ENCODE measurements at places on chromosomes 4 and X.
A peak's percentile ranks its signal among the peaks of the same experiment; 100 is the strongest.

- DNase-seq = no peak
Observed at GRCh38 chrX:22575161-22575845, 302.6 kb downstream of the CBLL2 start.

GRCh38 chrX:21374163-21374993 lies at the start of gene CNKSR2:
Gene CNKSR2, plus strand, starts transcription at chrX:21374418. Its CDS starts 480 bp downstream, at chrX:21374898.
- peak; percentile 49 for DNase-seq

DNA sequence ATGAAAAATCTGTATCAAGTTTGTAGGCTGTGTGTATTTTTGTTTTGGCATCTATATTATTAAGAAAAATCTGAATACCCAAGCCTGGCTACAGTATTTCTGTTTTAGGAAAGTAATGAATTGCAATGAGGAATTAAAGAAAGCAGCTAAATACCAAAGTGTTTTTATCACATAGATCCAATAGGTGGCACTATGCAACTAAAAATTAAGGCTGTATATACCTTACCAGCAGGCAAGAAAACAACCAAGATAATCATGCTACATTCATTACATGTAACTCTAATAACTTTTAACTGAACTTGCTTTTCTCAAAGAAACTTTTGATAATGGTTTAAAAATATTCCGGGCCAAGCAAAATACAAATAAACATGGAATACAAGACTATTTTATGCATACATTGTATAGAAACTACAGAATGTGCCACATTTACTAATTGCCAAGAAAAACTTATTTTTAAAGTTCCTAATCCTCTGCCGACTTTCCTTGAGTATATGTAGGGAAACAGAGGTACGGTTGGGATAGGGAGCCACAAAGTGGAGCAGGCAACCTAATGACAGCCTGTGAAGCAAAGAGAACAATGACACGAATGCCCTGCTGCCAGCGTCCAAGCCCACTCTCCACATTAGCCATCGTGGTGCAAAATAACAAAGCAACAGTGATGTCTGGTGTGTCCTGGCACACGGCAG lies 63.7 kb downstream of the SEC24D start:
- DNase-seq = no peak

DNA sequence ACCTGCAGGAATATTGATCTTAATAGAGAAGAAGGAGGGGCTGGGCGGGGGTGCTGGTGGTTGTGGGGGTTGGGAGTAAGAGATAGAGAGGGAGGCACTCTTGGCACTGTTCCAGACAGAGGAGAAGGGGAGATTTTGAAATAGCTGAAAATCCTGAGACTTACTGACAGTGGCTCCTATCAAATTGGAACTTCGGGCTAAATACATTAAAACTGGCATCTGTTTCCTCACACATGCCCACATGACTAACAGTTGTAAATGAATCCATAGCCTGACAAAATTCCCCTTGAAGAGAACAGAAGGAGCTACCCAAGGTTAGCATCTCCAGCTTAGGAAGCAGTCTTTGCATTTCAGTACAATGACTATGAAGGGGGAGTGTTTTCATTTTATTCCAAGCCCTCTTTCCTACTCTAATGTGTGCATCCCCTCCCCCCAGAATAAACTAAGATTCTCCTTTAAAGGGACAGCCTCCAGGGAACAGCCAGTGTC lies 1.4 kb downstream of the DCX start:
- DNase-seq = no peak

GRCh38 chrX:129719268-129719667 lies 19.5 kb upstream of the XPNPEP2 start:
- no peak for DNase-seq

Data from stimulated activated CD4-positive, alpha-beta T cell treated with anti-CD3 and anti-CD28 coated beads, Interleukin-12 subunit alpha, Interleukin-12 subunit beta, amount 100 ng/mL, for 24 hours (primary cell).